RWPE2 (cell line): ENCODE measurements at places on chromosomes 11 and 22.

DNA sequence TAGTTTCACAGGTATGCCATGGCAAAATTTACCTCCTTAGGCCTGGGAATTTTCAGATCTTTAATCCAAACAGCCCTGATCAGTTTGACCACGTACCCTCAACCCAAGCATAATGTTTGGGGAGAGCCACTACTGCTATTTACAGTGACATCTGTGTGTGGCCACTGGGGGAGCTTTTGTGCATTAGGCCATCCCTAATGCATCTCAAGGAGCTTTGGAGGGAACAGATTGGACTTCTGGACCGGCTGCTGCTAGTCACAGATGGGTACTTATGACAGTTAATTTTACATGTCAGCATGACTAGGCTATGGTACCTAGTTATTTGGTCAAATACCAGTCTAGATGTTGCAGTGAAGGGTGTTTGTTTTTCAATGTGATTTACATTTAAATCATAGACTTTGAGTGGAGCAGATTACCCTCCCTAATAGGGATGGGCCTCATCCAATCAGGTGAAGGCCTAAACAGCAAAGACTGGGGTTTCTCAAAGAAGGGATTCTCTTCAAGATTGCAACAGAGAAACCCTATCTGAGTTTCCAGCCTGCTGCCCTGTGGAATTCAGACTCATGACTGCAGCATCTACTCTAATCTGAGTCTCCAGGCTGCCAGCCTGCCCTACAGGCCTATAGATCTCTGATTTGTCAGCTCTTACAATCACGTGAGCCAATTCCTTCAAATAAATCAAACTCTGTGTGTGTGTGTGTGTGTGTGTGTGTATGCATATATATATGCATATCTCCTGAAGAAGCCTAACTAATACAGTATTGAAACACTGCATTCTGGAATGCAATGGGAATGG lies 38.0 kb upstream of the GALNT18 start:
- no peak for DNase-seq

DNA sequence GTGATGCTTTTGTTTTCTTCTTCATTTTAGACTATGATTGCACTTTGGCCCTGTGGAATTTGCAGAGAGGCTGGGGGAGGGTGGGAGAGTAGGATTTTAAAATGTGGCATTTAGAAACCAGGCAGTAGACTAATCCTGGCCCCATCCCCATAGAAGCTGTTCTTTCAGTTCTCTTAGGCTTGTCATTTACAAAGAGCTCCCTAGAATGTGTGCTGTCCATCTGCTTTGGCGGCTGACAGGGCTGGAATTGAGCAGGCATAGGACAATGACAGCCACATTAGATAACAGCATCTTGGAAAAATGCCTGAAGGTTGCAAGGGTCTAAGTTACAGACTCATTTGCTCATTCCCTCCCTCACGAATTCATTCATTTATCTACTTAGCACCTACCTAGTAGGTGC lies 9.8 kb downstream of the INSC start:
- DNase-seq, result no peak

DNA sequence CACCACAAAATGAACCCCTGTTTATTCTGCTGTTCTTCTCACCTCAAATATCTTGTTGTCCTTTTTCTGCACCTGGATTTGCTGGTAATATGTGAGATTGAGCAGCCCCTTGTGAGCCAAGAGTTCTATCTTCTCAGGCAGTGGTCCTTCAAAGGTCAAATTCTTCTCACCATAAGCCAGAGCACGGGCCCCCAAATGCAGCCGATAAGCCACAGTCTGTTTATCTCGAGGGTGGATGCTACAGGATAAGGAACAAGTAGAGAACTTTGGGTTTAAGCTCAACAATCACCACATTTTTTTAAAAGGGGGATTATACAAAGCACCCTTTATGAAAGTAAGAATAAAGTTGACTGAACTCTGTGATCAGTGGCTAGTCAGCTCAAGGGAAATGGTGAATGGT lies 15.8 kb downstream of the TBRG1 start:
- no peak for DNase-seq

DNA sequence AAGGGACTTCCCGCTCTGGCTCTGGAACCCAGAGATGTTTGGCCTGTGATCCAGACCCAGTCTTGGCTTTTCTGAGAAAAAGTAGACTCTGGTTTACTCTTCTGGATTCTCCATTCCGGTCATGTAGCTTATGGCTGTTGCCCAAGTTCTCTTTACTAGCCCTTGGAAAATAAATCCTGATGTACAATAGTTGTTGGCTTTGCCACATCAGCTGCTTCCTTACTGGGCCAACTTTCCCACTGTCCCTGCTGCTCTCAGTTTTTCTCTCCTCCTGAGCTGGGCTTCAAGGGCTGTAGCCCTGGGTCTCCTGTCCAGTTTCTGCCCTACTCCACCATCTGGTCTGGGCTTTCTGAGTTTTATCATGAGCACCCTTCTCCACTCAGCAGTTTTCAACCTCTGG lies 12.5 kb downstream of the PATZ1 start:
- no peak for DNase-seq

- DNase-seq, result no peak
Observed at GRCh38 chr11:64802370-64803157, 450 bp downstream of the MAP4K2 start.

- no peak for DNase-seq
Observed at GRCh38 chr22:23400286-23400981, 179.7 kb downstream of the IGLL1 start.

- DNase-seq, result no peak
Observed at GRCh38 chr22:46674367-46674781, 54.2 kb downstream of the GRAMD4 start.
